ENCODE measurements at places on chromosomes 16 and 17.

- DNase-seq: peak; percentile 46
These were observed 18.6 kb downstream of the C1QTNF1 start for GRCh38 chr17:79042421-79043190.

GRCh38 chr17:34412534-34412933 is 49.5 kb upstream of the CCL1 start:
- DNase-seq: no peak

GRCh38 chr17:79645022-79645776 is 34.3 kb upstream of the RBFOX3 start:
- no peak for DNase-seq

DNA sequence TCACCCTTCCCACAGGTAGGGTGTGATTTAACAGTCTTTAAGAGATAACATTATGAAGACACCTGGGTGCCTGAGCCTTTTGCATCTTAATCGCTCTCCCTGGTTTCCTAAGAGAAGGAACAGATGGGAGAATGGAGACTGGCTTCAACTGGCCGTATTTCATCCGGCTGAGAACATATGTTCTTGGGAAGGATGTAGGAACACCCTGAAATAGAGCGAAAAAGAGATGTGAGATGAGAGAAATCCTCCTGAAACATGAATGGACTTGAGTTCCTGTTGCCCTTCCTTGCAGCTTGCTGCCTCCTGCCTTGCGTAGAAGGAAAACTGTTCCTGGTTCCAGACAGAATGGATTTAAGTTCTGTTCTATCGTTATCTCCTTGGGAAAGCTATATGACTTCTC is 385.4 kb upstream of the RBFOX1 start:
- DNase-seq: no peak

GRCh38 chr17:55420067-55420775 is 1.4 kb downstream of the MMD start:
- DNase-seq: peak; percentile 76

- no peak for DNase-seq
These were observed 2.4 kb downstream of the YPEL2 start for GRCh38 chr17:59333836-59334235.

Measured in Kasumi-1 (cell line).